ENCODE measurements at places on chromosomes 2 and 18.

GRCh38 chr2:74076074-74076470 lies 71.6 kb downstream of the BOLA3 start:
- no peak for DNase-seq

GRCh38 chr18:10736984-10737383 lies 211.2 kb downstream of the NAPG start:
- no peak for DNase-seq

- DNase-seq = peak; percentile 20
These were observed 60.8 kb downstream of the MOB4 start for GRCh38 chr2:197576631-197577030.

- no peak for DNase-seq
These were observed 200.6 kb downstream of the NAPG start for GRCh38 chr18:10726198-10727068.

DNA sequence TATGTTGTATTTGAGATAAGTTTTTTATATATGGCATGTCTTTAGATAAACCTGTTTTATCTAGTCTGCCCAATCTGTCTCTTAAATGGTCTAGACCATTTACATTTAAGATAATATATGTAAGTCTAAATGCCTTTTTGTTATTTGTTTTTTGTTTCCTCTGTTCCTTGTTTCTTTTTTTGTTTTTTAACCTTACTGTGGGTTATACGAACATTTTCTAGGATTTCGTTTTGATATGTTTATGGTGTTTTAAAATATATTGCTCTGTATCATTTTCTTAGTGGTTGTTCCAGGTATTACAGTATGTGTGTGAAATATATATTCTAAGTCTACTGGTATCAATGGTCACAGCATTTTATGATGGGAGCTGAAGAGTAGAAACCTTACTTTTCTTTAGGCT lies 13.3 kb downstream of the BCL2L11 start:
- DNase-seq = no peak
